Activated naive CD8-positive, alpha-beta T cell treated with anti-CD3 and anti-CD28 coated beads for 36 hours (primary cell): ENCODE measurements at places on chromosomes 3 and 15. TPM values are rescaled to one million over a fixed set of nuclear protein-coding genes. Genes with fewer than 3 reads are reported as not detected.

Gene KBTBD12
- not detected for total RNA-seq

DNA sequence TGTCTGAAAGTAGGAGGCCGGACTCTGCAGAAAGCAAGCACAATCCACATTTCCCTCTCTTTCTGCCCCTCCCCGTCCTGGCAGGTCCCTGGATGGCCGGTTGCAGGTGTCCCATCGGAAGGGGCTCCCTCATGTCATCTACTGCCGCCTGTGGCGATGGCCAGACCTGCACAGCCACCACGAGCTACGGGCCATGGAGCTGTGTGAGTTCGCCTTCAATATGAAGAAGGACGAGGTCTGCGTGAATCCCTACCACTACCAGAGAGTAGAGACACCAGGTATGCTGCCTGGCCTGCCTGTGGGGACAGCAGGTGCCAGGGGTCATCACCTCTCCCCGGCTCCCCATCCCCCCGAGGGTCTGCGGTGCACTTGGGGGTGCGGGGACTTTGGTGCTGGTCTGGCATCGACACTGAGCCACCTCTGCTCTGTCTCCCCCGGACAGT lies 89.6 kb downstream of the AAGAB start:
- H3K27ac ChIP-seq = no peak overlapping the region
- no peak overlapping the region for H3K4me3 ChIP-seq
- peaks cover 4% of the 10 kb centered on the region for H3K36me3 ChIP-seq
- no peak for DNase-seq

Gene EPHB1
- not detected for total RNA-seq

DNA sequence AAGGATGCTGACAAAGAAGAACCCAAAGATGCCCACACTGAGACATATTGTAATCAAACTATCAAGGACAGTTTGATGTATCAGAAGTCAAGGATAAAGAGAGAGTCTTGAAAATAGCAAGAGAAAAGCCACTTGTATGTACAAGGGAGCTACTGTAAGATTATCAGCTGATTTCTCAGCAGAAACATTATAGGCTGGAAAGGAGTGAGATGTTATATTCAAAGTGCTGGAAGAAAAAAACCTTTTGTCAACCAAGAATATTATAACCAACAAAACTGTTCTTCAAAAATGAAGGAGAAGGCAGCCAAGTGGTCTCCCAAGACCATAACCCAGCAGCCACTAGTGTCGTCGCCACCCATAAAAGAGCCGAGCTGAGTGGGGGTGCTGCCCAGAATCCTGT lies 93.2 kb downstream of the KLF13 start:
- H3K27ac ChIP-seq = no peak overlapping the region
- no peak for DNase-seq
- H3K4me1 ChIP-seq = no peaks in the 10 kb centered on the region
- peaks cover 8% of the 10 kb centered on the region for H3K36me3 ChIP-seq

DNA sequence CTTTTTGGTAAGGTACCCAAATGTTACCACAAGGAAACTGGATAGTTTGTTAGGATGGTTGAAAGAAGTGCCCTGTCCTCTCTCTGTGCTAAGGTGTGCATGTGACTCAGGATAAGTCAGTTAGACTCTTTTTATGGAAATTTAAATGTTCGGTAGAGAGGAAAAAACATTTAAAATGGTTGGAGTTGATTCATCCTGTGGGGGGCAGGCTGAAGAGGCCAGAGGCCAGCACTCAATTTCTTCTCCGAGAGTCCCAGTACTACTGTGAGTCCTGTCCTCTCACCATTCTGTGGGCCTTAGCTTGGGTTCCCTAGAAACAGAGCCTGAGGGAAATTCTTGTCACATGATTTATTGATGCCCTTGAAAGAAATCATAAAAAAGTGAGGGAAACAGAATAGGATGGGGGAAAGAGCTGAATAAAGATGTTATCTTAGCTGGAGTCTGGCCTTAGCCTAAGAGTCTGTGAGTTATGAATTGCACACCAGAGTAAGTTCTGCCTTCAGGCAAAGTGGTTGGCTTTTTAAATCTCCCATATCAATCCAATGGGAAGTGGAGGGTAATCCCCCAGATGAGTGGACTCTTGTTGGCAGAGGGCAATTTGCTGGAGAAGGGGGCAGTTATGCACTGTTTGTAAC lies 106.5 kb upstream of the GALNT15 start:
- H3K4me3 ChIP-seq = no peak overlapping the region
- peaks cover 6% of the 10 kb centered on the region for H3K27me3 ChIP-seq
- no peak overlapping the region for H3K27ac ChIP-seq
- peaks cover 3% of the 10 kb centered on the region for H3K4me1 ChIP-seq

GRCh38 chr15:60744826-60745460 lies 266.0 kb upstream of the ICE2 start:
- no peak overlapping the region for H3K27ac ChIP-seq
- peaks cover 16% of the 10 kb centered on the region for H3K4me1 ChIP-seq
- H3K27me3 ChIP-seq = no peaks in the 10 kb centered on the region
- DNase-seq = no peak
- H3K4me3 ChIP-seq = no peak overlapping the region
- H3K36me3 ChIP-seq = no peaks in the 10 kb centered on the region

Gene SMCO1
- not detected for total RNA-seq

- H3K4me1 ChIP-seq = peaks cover 53% of the 10 kb centered on the region
- DNase-seq = no peak
- H3K27ac ChIP-seq = no peak overlapping the region
Observed at GRCh38 chr3:172142051-172142863, 102.9 kb downstream of the FNDC3B start.
